ENCODE measurements at places on chromosomes 16 and 17.

- peak; percentile 50 for DNase-seq
Measured at GRCh38 chr17:20084621-20085282, 75.6 kb downstream of the SPECC1 start.

GRCh38 chr16:65819136-65819898, 547.2 kb upstream of the CDH5 start:
- no peak for DNase-seq

DNA sequence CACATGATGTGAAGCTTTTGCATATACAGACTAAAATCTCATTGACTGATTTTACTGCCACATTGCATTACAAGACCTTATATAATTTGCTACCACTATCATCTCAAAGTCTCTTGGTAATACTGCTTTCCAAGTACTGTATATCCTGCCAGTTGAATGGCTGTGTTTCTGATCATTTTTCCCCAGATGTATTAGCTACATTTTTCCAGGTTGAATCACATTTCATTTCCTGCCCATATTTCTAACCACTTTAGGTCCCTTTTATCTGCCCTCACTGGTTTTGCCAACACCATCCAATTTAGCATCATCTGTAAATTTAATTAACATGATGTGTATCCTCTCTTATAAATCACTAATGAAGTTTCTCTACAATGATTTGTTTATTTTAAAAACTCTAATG, 365.7 kb upstream of the PMFBP1 start:
- DNase-seq, result no peak

DNA sequence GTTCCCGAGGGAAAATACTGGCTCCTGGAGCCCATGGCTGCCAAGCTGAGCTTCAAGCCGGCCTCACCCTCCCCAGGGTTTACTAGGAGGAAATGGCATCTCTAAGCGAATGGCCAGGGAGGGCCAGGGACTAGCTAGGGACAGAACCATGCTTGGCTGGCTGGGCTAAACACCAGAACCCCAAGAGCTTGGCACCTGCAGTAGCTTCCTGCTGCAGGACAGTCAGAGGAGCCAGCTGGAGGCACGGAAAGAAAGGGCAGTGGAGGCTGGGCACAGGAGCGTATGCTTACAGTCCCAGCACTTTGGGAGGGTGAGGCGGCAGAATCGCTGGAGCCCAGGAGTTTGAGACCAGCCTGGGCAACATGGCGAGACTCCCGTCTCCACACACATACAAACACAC, 33.7 kb downstream of the PEMT start:
- no peak for DNase-seq

DNA sequence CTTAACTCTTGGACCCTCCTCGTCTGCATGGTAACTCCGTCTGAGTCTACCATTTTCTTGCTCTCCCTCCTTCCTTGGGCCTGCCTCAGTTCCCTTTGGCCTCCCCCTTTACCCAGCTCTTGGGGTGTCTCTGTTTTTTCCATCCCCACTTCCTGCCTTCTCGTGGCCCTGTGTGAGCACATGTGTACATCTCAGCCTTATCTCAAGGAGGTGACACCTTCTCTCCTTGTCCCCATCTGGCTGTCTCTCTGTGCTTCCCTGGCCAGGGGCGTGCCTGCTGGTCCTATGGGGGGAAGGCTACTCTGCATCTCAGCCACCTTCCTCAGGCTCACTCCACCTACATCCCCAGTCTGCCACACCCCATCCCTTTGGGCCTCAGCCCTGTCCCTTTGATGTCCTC, 6.6 kb downstream of the CTF1 start:
- DNase-seq, result no peak

GRCh38 chr17:57723427-57724025, 21.6 kb downstream of the CCDC182 start:
- peak; percentile 72 for DNase-seq

GRCh38 chr16:73753931-73754330, 542.7 kb upstream of the PSMD7 start:
- no peak for DNase-seq

DNA sequence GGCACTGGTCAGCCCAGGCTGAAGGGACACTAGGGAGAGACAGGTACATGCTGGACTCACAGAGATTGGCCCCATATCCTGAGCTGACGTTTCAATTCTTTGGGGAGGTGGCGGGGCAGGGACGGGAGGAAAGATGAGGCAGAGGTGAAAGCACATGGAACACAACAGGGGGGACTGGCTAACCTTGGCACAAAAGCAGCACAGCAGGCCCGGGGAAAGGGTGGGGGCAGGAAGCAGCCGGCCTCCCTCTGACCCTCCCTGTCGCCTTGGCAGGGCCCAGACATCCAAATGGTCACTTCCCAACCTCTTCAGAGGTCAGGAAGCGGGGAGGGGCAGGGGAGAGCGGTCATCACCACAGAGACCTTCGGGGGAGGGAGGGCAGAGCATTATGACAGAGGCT, 6.6 kb downstream of the VAT1 start:
- DNase-seq, result no peak

DNA sequence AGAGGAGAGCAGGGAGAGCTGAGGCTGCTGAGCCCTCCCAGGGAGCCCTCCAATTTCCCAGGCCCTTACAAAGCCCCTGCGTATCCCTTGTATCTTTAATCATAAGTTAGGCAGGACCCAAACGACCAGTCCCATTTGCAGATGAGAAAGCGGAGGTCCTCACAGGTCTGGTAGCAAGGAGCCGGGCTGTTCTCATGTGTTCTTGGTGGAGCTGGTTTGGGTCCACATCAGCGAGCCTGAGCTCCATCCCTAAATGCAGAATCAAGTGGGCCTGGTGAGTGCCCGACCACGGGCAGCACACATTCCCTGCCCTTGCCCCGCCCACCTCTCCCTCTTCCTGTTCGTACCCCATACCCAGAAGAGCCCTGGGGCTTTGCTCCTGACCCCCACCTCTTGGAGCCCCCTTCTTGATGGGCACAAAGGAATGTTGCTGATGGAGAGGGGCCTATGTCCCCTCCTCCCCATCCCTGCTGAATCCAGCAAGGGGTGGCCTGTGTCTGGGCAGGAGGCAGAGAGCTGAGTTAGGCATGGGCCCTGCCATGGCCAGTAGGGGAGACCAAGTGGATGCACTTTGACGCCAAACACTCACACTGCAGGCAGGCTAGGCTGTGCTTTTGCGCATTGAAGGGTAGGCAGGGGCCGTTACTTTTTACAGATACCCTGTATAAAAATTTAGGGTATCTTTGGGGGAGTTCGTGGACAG, 18.3 kb upstream of the ADCY7 start:
- DNase-seq, result no peak

DNA sequence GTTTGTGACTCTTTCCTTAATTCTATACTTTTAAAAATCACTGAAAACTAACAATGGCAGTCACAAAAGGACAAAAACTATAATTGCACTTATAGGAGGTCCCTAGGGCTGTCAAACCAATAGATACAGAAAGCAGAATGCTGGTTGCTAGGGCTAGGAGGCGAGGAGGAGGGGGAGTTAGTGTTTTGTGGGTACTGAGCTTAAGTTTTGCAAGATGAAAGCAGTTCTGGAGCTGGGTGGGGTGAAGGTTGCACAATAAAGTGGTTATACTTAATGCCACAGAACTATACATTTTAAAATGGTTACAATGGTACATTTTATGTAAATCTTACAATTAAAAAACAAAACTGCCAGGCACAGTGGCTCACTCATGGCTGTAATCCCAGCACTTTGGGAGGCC, 27.3 kb downstream of the NUBP1 start:
- no peak for DNase-seq

DNA sequence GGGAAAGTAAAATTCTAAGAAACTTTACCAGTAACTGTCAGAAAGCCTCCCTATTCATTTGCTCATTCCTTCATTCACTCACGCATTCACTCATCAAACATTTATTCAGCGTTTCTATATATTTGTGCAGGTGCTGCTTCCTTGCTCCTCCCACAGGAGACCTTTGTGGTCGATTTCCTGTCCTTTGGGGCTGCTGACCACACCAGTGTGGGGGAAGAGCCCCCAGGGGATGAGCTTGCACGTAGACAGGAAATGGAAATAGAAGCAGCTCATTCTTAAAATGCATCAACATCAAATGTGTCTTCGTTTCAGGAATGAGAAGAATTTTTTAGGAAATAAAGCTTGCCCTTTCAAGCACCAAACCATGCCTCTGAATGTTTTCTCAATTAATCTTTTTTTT, 9.6 kb downstream of the PIK3R6 start:
- peak; percentile 68 for DNase-seq

- no peak for DNase-seq
Measured at GRCh38 chr17:65749479-65749878, 188.0 kb upstream of the AXIN2 start.

DNA sequence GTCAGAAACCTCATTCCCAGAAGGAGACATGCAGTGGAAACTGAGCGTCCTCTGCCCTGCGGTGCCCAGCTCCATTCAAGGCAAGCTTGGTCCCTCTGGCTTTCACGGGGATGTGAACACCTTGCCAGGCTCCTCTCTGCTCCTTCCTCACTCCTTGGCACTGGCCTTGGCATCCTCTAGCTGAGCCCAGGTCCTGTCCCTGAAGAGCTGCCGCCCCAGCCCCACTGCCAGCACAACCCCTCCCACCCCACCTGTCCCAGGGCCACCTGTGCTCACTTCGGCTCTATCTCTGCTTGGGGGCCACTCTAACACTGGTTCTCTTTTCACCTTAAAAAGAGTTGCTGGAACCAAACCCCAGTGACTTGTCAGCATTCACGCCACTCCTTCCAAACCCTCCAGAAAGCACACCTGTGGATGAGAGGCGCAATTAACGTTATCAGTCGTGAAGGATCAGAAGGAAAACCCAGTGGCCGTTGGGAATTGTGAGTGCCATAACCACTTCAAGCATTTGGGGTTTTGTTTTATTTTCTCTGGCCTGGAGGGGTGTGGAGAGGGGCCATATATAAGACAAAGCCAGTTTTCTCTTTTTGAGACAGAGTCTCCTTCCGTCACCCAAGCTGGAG, 103.7 kb downstream of the AXIN2 start:
- DNase-seq, result no peak

DNA sequence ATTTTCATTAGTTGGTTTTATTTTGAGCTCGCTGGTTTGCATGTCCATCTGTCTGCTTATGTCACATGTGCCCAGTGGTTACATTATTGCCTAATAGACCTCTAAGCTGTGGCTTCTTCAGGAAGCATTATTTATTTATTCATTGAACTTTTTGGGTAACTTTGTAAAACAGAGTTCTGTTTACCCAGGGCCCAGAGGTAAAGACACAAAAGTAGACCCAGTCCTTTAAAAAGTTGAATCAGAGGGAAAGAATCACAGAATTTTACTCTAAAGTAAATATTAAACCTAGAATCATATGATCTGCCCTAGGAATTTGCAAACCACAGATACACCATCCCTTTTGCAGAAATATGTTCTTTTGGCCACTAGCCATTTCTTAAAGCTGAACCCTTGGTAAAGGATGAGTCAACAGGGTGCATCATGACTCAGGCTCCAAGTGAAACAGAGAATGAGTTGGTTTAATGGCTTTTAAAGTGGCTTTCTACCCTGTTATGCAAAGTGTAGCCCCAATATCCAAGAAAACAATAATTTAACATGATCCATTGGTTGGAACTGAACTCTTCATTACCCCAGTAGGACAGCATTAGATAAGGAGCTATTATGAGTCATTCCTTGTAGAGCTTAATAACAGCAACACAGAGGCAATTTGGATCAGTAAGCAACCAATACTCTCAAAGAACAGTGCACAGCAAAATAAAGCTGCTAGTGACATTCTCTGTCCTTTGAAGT, 236.3 kb downstream of the KCNJ2 start:
- DNase-seq, result peak; percentile 51

GRCh38 chr17:7220593-7221277, 997 bp downstream of the ACADVL start:
- DNase-seq, result peak; percentile 86

DNA sequence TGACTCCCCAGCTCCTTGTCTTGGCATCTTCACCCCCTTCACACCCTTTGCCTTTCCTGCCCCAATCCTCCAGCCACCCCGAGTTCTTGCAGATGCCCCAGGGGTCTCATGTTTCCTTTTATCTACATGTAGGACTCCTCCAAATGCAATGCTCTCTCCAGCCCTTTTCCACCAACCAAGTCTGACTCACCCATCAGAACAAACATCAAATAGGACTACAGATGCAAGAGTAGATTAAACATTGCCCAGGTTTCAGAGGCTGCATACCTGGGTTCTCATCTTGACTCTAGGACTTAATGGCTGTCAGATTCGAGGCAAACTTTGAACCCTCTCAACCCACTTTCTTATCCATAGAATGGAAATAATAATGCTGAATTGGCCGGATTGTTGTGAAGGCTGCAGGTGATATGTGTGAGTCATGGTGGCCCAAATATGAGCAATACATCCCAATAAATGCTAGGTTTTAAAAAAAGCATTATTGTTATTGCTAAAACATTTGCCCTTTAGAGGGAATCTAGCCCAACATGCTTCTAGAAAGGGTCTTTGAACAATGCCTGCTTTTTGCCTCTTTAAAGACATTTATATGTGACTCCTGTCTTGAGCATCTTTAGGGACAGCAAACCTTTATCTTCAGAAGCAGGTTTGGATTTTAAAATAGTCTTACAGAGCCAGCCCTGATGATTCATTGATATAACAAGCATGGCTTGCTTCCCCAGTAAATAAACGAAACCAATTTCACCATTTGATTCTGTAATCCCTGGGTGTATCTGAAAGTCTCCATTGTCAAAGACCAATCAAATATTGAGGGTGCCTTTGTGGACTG, 310.1 kb downstream of the FOXL1 start:
- DNase-seq, result no peak

GRCh38 chr16:1491327-1491726, 1.8 kb upstream of the TELO2 start:
- DNase-seq, result no peak

DNA sequence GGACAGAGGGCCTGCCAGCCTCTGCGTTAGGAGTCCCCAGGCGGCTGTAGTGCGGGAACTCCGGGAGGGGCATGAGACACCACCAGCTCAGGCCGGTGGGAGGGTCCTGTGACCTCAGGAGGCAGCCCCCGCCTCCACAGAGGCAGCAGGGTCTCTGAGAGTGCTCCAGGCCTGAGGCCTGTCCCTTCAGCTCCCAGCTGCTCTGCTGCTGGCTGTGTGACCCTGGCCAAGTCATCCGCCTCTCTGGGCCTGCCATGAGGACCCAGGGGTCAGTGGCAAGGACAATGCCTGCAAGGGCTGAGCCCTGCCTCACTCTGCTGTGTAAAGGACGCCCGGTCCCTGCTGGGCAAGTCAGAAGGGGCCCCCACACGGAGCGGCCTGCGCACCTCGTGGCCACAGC, 27.1 kb upstream of the ZFPM1 start:
- no peak for DNase-seq

- DNase-seq, result peak; percentile 5
Measured at GRCh38 chr17:49343273-49343672, 18.8 kb downstream of the ZNF652 start.

- DNase-seq, result no peak
Measured at GRCh38 chr16:7369204-7369603, 36.6 kb downstream of the RBFOX1 start.

- DNase-seq, result peak; percentile 77
Measured at GRCh38 chr17:10156948-10157607, 41.3 kb downstream of the GAS7 start.

DNA sequence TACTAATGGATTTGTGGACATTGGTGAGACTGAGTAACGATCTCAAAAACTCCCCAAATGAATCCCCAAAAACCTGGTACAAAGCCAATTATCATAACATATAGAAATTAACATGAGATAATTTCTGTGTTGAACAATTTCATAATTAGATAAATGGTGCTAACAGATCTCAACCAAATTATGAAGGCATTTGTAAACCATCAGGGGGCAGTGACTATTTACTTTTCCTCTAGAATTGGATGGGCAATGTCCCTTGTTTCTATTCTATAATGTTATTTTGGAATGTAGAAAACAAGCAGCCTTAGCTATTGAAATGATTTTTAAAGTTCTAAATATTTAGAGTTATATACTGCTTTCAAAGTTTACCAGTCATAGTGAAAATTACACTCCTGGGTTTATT, 57.8 kb downstream of the MYH10 start:
- DNase-seq, result no peak

Data from islet precursor cell (in vitro differentiated cells).